ENCODE measurements at places on chromosomes 11 and 22. TPM values are rescaled to one million over a fixed set of nuclear protein-coding genes. Genes with fewer than 3 reads are reported as not detected.
A peak's percentile ranks its signal among the peaks of the same experiment; 100 is the strongest.

GRCh38 chr22:44460691-44461375 lies 37.2 kb downstream of the RTL6 start:
- DNase-seq, result no peak

DNA sequence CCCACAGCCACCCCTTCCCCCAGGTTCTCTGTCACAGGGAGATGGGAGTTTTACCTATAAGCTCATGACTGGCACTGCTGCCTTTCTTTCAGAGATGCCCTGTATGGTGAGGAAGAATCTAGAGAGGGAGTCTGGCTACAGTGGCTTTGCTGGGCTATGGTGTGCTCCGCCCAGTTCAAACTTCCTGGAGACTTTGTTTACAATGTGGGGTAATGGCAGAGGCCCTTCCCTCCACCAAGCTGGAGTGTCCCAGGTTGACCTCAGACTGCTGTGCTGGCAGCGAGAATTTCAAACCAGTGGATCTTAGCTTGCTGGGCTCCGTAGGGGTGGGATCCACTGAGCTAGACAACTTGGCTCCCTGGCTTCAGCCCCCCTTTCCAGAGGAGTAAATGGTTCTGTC lies 143.5 kb downstream of the MSANTD4 start:
- DNase-seq, result no peak

- no peak for DNase-seq
Observed at GRCh38 chr11:115334932-115335788, 169.1 kb downstream of the CADM1 start.

DNA sequence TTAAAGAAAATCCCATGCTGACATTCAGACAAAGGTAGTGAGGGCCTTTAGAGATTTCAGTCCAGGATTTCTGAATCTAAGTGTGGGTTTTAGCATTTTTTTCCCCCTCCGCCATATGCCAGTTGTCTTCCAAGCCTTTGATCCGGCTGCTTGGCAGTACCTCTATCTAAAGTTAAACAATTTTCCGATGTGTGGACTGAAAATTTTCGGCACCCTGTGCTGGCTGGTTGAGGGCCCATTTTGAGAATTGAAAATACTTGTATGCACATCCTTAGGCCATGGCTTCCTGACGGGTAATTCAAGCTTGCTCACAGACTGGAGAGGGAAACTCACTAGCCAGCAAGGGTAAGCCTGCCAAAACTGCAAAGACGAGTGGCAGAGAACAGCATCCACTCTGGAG lies 131.9 kb upstream of the NARS2 start:
- no peak for DNase-seq

GRCh38 chr11:30436801-30437200 lies 113.9 kb downstream of the ARL14EP start:
- no peak for DNase-seq

- no peak for DNase-seq
Observed at GRCh38 chr11:13007182-13008060, 1.7 kb upstream of the RASSF10 start.

DNA sequence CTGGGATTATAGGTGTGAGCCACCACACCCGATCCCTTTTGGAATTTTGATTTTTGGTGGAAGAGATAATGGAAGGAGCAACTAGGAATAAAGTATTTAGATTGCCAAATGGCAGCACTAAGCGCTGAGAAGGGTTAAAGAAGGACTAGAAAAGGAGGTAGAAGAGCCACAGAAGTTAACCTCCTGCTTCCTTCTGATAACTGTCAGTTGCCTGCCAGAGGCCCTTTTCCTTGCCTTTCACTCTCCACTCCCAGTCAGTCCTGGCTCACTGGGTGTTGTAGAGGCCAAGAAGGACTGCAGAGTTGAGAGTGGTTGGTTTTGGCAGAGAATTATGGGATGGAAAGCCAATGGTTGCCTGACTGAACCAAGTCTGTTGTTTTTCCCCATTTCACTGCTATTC lies 19.3 kb downstream of the ZC3H12C start:
- no peak for DNase-seq

DNA sequence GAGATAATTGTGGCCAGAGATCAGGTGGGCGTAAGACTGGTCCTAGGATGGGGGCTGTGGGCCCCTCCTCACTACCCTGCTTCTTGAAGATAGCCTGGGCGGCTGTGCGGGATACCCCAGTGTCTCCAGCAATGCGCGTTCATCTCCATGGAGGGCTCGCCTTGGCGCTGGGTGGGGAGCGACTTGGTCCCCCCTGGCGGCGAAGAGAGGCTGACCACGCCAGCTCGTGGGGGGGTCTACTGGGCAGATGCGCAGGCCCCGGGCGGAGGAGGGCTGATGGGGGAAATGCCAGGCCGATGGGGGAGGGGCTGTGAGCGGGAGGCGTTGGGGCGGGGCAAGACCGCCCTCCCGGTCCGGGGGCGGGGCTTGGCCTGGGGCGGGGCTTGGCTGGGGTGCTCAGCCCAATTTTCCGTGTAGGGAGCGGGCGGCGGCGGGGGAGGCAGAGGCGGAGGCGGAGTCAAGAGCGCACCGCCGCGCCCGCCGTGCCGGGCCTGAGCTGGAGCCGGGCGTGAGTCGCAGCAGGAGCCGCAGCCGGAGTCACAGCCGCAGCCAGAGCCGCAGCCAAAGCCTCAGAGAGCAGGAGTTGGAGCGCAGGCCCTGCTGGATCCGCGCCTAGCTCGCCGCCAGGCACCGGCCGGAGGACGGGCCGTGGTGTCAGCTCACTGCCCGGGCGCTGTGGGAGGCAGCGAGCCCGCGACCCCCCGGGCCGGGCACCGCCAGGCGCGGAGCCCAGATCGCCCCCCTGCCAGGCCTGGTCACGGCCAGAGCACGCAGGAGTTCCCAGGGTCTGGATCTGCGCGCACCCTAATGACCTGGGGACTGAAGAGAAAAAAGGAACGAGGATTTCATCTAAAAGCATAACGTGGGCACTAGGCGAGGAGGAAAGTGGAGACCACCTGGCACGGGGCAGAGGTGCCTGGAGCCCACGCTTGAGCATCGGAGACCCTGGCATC lies at the start of gene SLC35E4:
SLC35E4 (plus strand) TSS at position 509 of the 953 bp plus-strand sequence. CDS start 670 bp downstream, outside the sequence.
- peak; percentile 96 for DNase-seq

DNA sequence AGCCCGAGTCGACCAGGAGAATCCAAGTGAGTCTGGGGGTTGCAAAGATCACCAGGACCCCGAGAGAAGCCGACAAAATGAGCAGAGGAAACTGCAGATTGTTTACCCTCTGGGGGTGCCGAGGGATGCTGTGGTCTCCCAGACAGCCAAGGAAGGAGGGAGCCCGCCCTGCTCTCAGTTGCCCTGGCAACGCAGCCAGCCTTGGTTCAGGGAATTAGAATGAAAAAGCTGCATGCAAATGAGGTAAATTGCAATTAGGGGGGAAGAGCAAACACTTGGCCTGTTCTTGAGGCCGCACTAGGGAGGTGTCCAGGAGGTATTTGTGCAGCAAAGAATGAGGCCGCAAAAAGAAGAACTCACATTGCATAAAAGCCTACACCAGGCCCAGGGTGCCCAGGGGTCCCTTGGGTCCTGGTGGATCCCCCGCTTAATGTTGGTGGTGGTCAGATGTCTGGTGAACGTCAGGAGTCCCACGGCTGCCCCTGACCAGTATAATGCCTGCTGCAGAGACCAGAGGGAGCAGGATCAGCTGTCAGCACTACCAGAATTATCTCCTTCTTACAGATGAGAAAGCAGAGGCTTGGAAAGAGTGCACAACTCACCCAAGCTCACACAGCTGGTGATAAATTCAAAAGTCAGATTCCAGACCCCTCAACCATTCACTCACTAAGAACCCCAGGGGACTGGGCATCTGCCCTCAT lies 40.3 kb upstream of the ATXN10 start:
- no peak for DNase-seq

GRCh38 chr22:37045958-37046357 lies 5.6 kb upstream of the KCTD17 start:
- no peak for DNase-seq

DNA sequence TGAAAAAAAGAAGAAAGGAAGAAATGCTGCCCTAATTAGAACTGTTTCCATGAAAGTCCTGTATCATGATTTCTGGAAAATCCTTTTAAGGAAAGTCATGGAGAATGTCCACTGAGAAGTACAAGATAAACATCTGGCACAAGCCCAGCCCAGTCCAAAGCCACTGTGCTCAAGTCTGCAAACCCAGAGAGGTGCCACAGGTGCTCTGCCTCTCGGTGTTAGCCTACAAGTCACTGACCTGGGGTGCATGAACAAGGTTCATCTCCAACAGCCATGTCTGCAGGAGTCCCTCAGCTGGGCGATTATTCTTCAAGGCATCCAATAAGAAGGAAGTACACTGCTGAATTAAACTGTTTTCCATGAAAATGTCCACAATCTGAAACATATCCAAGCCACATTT lies 51.1 kb upstream of the SLC25A1 start:
- DNase-seq, result no peak

DNA sequence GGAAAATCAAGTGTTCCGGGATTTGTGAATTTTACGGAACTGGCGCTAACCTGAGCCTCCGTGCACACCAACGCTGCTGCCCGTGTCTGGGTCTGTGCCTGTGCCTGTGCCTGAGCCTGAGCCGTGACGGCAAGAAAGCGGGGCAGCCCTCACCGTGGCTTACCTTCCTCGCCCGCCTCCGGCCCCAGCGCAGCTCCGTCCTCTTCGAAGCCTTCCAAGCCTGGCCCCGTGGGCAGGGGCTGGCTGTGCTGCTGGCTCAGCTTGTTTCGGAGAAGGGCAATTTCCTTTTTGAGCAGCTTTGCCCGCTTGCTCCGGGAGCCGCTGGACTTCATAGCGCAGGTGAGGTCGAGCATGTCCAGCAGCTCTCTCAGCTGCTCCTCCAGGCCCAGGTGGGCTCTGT lies 33.8 kb downstream of the BRD1 start:
- no peak for DNase-seq

DNA sequence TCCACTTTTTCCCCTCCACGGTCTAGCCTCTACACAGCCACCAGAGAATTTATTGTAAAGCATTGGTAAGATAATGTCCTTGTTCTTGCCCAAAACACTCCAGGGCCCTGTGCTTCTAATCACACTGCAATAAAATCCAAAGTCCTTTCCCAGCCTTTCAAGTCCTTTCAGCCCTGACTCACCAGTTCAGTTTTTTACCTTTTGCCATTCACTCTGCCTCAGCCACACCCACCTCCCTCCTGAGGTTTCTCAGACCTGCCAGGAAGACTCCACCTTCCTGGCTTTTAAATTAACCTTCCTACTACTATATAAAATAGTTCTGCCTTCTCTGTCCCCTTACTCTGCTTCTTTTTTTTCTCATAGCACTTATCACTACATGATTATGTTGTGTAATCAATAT lies 91.0 kb upstream of the ARHGAP32 start:
- DNase-seq, result no peak

BAIAP2L2 gene
- 5.1 TPM for polyA plus RNA-seq

BDNF gene
- polyA plus RNA-seq, result 0.01 TPM

KIAA0930 gene
- polyA plus RNA-seq, result 13.2 TPM

SCUBE2 gene
- 4.3 TPM for polyA plus RNA-seq

TEX12 gene
- 0.33 TPM for polyA plus RNA-seq

CCDC73 gene
- not detected for polyA plus RNA-seq

HTATIP2 gene
- 54.4 TPM for polyA plus RNA-seq

PTDSS2 gene
- polyA plus RNA-seq, result 26.0 TPM

Data from psoas muscle (tissue), 8 donors.